Right ventricle myocardium inferior (tissue), 1 donor: ENCODE measurements at places on chromosomes 4 and X. TPM values are rescaled to one million over a fixed set of nuclear protein-coding genes. Genes with fewer than 3 reads are reported as not detected.

Gene OTC
- not detected for total RNA-seq

Gene CFP
- 3.7 TPM for total RNA-seq

Gene XPNPEP2
- total RNA-seq: 0.68 TPM

DNA sequence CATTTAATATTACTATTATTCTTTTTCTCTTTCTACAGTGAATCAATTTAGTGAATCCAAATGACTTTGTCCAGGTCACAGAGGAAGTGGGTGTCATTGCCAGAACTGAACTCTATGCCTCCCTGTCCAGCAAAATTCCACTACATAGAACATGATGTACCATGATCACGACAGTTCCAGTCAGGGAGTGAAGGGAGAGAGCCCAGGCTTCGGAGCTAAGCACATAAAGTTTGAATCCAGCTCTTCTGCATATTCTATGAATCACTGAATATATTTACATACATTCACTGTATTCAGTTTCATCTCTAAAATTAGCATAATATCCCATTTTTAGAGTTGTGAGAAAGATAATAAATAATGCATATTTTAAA is 17.4 kb downstream of the ARHGEF38 start:
- DNase-seq: no peak

DNA sequence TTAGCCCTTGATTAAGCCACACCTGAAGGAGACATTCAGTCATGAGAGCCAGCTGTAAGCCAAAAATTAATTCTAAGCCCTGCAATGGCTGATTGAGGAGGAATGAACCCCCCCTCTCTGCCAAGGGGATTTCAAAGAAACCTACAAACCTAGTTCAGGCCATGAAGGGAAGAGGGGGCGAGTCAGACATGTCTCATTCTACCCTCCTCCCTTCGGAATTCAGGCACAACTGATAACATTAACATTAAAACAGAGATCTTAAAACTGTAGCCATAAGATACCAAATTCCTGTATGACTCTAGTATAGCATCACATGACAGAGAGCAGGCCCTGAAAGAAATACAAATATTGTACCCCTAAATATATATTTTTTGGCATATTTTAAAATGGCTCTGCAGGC is 40.4 kb upstream of the AFAP1 start:
- no peak for DNase-seq

DNA sequence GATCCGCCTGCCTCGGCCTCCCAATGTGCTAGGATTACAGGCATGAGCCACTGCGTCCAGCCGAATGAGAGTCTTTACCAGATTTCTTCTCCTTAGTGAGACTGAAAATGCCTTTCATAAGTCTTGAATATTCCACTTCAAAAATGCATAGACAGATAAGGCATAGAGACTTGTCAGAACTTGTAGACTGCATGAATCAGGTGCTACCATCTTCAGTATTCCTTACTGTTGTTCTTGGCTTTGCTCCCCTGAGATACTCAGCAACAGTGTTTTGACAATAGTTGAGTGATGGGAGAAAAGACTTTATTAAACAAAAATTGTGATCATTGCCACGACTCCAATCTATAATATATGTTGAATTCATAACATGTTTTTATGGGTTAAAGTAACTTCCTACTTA is 11.0 kb downstream of the TKTL2 start:
- no peak for DNase-seq

GRCh38 chr4:43113196-43113595 is 220.7 kb downstream of the GRXCR1 start:
- no peak for DNase-seq

GRCh38 chr4:147840838-147841738 is 109.2 kb downstream of the ARHGAP10 start:
- DNase-seq: no peak

DNA sequence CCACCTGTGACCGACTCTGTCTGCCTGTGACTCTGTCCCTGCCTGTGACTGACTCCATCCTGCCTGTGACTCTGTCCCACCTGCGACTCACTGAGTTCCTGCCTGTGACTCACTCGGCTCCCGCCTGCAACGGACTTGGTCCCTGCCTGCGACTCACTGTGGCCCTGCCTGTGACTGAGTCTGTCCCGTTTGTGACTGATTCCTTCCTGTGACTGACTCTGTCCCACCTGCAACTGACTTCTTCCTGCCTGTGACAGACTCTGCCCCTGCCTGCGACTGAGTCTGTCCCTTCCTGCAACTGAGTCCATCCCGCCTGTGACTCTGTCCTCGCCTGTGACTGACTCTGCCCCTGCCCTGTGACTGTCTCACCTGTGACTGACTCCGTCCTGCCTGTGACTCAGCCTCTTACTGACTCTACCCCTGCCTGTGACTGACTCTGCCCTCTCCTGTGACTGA is 9.6 kb upstream of the UVSSA start:
- no peak for DNase-seq

- no peak for DNase-seq
These were observed 245.1 kb downstream of the SCFD2 start for GRCh38 chr4:53120778-53121177.
